ENCODE measurements at places on chromosomes 7 and 10. TPM values are rescaled to one million over a fixed set of nuclear protein-coding genes. Genes with fewer than 3 reads are reported as not detected.
A peak's percentile ranks its signal among the peaks of the same experiment; 100 is the strongest.

- DNase-seq = no peak
Measured at GRCh38 chr10:1938317-1938716, 201.0 kb upstream of the ADARB2 start.

DNA sequence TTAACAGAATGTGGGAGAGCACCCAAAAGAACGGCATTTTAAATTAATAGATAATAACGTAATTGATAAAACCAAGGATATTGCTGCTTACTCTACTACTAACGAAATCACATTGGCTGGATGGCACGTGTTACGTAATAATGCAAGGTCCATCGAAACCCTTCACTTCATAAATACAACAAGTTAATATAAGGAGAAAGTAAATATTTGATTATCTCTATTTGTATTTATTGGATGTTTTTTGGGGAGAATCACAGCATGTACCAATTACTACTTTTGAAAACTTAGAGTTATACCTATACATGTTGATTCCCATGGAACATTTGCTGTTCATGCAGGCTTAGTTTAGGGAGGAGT lies 1.6 kb downstream of the PRKG1 start:
- no peak for DNase-seq

ZNF487 gene
- 26.0 TPM for total RNA-seq

DNA sequence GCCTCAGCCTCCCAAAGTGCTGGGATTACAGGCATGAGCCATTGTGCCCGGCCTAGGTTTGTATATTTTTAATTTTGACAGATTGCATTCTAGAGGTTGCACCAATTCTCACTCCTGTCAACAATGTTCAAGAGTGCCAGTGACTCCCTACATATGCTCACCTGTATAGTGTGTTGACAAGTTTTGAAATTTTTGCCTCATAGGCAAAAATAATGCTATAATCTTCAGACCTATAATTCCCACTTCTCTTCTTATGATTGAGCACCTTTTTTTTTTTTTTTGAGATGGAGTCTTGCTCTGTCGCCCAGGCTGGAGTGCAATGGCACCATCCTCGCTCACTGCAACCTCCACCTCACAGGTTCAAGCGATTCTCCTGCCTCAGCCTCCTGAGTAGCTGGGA lies 139.7 kb downstream of the EVX1 start:
- no peak for DNase-seq

DNA sequence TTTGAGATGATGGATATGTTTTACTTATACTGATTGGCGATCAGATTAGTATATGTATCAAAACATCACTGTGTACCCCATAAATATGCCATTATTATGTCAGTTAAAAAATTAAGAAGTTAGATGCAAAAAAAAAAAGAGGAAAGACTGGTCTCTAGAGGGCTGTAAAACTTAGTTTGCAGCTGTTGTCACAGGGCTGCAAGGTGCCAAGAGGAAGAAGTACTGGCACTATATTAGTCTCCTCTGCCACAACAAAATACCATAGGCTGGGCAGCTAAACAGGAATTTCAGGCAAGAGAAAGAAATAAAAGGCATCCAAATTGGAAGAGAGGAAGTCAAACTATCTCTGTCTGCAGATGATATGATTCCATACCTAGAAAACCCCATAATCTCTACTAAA lies 177.8 kb upstream of the PLPP4 start:
- DNase-seq = no peak

- DNase-seq = no peak
Measured at GRCh38 chr7:108697254-108697653, 127.6 kb downstream of the DNAJB9 start.

AKR1C8 gene
- 0.45 TPM for total RNA-seq

DNA sequence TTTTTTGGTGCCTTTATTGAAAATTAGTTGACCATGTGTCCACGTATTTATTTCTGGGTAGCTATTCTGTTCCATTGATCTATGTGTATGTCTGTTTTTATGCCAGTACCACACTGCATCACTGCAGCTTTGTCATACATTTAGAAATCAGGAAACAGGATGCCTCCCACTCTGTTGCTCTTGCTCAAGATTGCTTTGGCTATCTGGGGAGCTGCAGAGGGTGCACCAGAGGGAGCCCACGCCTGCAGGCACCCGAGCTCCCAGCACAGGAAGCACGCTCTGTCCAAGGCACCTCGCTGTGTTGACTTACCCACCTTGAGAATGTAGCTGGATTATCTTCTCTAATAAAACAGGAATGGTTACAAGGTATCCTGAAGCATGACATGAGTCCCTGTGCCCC lies 301.7 kb downstream of the TCERG1L start:
- no peak for DNase-seq

DNA sequence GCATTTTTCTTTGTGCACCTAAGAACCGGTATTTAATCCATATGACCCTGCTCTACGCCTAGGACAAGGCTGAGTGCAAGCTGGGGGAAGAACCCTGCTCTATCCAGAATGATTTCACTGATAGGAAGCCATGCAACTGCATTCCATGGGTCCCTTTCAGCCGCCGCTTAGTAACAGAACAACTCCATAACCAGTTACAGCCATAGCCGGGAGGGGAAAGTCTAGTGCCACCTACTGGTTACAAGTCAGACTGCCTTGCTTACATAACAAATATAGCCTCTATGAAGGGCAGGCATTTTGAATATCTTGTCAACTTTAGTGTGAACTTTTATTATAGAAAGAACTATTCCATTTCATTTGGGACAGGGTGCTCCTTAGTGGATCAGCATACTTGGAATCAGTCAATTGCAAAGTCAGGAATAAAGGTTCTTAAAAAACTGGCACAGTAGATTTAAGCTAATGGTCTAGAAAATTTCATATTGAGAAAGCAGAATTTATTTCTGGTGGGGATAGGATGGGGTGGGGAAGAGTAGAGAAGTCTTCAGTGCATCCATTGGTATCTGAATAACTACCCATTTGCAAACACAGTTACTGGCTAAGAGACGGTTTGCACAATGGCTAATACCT lies 521.7 kb downstream of the ADRA2A start:
- DNase-seq = peak; percentile 11

CAMK2B gene
- total RNA-seq = 33.6 TPM

DNA sequence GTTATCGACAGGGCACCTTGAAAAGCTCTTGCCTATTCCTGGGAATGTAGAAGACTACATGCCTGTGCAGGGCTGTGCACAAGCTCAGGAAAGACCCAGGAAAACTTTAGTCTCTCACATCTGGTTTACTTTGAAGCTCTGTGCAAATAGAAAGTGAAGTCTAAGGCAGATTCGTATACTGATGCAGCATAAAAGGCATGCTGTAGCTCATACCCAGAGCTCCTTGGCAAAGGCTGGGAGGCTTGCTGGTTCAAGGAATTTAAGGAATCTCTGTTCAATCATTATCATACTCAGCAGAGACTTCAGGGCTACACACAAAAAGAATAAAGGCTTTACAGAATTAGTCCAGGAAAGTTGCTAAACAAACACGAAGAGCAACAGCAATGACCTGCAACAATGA lies 192.0 kb downstream of the OTUD1 start:
- DNase-seq = no peak

DNA sequence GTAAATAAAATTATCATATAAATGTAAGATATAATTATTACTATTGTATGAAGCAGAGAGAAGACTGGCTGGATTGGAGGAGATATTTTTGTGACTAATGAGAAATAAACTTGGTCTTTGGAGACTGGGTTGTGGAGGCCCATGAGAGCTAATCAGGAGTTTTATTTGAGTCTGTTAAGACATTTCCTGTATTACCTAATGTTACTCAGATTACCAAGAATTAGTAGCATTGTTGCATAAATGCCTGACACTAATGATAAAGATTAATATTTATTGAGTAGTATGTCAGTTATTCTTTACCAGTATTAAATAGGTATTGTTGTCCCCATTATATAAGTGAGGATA lies 7.1 kb downstream of the CCDC126 start:
- DNase-seq = no peak

GRCh38 chr10:117936141-117936540 lies 110.6 kb downstream of the RAB11FIP2 start:
- DNase-seq = no peak

SEMA3E gene
- total RNA-seq = 5.5 TPM

C10orf67 gene
- 0.54 TPM for total RNA-seq

ZNF438 gene
- 3.8 TPM for total RNA-seq

NME8 gene
- total RNA-seq = not detected

DNA sequence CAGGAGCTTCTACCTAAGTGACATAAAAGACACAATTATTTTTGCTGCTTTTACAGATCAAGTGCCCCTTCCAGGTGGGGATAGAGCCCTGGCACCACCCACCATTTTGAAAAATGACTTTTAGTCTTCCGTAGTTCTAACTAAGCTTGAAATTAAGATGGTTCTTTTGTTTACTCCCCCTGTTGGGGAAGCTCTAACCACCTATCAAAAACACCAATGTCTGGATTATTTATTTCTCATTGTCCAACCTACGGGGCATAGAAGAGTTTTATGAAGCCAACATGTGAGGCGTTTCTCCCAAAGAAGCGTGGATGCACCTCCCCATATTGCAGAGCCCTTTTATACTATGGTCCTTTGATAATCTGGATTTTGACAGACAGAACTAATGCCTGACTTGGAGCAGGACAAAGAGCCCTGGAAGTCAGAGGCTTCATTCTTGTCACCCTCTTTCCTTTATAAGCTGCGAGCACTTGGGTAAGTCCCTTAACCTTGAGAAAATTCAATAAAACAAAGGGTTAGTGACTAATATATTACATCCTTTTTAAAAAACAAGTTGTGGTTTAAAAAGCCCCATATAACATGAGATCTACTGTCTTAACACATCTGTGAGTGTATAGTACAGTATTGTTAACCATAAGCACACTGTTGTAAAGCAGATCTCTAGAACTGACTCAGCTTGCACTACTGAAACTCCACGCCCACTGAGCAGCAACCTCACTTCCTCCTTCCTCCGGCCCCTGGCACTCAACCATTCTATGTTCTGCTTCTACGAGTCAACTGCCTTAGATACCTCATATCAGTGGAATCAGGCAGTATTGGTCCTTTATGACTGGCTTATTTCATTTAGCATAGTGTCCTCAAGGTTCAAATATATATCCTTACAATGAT lies 67.5 kb downstream of the ATXN7L1 start:
- DNase-seq = no peak

DNA sequence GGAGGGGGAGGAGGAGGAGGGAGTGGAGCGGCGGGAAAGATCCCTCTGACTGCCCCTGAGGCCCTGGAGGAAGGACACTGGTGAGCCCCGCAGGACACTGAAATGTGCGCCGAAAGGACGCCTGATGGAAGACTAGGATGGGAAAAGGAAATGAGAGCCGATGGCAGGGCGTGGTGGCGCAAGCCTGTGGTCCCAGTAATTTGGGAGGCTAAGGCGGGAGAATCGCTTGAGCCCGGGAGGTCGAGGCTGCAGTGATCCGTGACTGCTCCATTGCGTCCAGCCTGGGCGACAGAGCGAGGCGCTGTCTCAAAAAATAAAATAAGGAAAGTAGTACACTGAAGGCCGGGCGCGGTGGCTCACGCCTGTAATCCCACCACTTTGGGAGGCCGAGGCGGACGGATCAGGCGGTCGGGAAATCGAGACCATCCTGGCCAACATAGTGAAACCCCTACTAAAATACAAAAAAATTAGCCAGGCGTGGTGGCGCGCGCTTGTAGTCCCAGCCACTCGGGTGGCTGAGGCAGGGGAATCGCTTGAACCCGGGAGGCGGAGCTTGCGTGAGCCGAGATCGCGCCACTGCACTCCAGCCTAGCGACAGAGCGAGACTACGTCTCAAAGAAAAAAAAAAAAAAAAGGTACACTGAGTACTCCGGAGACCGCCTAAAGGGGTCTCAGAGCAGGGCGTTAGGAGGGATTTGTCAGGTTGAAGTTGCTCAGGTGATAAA lies 561 bp upstream of the HNRNPF start:
- DNase-seq = no peak

DNA sequence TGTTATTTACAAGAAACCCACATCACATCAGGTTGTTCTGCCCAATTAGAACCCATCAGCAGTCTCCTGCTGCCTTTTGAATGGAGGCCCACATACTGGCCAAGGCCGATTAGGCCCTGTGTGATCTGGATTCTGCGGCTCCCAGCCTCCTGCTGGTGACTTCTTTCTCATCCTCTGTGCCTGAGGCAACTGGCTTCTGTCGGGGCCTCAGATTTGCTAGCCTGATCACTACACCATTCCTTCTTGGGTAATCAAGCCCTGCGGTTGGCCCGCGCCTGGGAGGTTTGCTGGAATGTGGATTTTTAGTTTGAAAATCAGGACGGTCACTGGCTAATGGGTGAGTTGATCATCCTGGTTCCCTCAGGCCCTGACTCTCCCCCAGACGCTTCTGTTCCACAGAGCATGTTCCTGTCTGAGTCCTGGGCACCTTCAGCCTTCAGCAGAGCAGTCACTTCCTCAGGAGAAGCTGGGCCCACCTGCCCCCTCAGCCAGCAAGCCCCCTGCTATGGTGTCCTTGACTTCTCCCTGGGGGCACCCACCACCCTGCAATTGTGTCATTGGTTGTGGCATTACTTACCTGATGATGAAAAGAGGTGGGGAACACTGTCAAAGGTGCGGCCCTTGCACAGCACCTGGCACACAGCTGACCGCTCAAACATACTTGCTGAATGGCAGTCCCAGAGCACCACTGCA lies 207.6 kb downstream of the PHTF2 start:
- DNase-seq = no peak

- DNase-seq = peak; percentile 50
Measured at GRCh38 chr7:77651575-77652162, 44.6 kb upstream of the RSBN1L start.

ING3 gene
- 31.8 TPM for total RNA-seq

- DNase-seq = no peak
Measured at GRCh38 chr7:25643770-25644394, 415.6 kb upstream of the NPVF start.
